ENCODE measurements at places on chromosomes 7 and 10.
A peak's percentile ranks its signal among the peaks of the same experiment; 100 is the strongest.

DNA sequence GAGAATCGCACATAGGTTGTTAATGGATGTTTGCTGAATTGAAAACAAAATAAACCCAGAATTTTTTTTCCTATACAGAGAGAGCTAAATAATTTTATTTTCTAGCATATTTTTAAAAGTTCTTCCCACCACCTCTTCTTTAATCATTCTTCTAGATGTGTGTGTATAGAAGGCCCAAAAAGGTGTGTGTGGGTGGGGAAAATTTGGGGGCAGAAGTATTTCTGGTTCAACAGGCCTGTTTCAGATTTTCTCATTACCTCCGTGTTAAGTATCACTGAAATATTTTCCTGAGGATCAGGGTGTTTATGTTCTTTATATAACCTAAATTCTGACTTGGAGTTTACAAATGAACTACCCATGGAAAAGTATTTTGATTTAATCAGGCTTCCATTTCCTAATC lies 144.2 kb upstream of the ZNF804B start:
- no peak for DNase-seq

DNA sequence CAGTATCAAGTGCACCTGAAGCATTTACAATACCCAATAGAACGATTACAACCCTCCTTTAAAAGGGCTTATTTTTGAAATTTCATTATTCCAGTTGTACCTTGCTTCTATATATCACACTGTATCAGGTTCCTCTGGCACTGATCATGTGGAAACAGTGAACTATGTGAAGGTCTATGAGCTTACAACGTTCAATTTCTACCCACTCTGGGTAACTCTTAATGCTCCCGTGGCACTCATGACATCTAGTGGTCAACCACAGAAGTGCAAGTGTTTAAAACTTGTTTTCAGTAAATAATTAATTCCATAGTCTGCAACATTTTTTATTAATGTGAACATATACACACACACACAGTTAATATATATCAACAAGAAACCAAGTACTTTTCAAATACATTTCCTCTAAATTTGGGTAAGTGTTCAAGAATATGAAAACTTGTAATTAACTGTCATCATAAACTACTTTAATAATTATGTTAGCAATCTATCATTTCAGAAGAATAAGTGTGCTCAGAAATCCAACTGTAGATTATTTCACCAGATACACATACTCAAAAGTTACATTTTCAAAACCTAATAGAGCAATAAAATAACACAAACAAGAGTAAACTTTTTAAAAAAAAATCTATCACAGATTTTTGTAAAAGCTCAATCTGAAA lies 61.0 kb downstream of the MPP7 start:
- peak; percentile 82 for DNase-seq

DNA sequence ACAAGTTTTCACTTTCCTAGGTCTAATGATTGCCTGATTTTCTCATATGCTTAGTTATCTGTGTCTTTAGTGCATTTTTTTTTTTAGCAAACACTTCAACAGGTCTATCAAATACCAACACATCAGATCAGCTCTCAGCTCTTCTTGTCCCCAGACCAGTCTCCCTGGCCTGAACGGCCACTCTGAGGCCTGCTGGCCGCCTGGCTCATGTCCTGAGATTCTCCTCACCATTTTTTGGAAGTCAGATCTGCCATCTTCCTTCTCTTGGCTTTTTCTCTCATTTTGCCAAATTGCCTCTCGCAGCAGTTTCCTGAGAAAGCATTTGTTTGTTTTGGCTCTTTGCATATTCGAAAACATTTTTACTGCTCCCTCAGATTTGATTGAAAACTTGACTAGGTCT lies 29.3 kb downstream of the PPP2R2D start:
- DNase-seq = no peak

DNA sequence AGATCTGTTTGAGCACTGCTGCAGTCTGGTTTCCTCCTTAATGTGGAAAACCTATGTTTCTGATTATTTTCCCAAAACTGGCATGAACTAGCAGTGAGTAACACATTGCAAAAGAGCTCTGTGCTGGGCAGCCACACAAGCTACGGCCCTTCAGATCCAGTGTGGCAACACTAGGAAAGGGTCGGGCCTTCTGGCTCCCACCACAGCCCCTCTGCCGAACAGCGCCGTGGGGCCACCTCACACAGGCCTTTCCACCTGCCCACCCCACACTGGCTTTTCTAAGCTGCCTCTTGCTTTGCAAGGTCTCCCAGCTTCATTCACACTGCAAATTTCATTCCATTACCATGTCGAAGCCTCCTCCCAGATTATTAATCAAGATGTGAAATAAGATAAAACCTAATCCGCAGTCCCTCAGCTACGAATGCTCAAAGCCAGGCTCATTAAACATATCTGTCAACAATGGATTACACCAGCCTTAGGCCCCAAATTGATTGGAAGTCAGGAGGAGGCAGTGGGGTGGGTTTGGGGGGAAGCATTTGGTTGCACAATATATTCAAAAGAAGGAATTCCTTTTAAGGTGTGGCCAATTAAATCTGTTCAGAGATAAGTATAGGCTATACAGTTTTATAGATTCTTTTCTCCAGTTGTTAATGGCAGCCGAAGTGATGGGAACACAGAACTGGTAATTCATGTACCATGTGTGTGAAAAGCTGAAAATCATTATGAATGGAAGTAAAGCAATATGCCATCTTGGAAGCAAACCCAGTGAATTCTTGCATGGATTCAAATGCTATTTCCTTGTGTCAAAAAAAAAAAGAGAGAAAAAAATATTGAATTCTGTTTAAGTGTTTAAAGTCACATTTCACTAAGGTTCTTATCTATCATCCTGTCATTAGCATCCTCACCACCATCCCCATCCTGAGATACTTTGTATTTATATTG lies 223.7 kb downstream of the MTERF1 start:
- no peak for DNase-seq

GRCh38 chr7:115491744-115492380 lies 538.7 kb downstream of the TFEC start:
- DNase-seq = no peak

DNA sequence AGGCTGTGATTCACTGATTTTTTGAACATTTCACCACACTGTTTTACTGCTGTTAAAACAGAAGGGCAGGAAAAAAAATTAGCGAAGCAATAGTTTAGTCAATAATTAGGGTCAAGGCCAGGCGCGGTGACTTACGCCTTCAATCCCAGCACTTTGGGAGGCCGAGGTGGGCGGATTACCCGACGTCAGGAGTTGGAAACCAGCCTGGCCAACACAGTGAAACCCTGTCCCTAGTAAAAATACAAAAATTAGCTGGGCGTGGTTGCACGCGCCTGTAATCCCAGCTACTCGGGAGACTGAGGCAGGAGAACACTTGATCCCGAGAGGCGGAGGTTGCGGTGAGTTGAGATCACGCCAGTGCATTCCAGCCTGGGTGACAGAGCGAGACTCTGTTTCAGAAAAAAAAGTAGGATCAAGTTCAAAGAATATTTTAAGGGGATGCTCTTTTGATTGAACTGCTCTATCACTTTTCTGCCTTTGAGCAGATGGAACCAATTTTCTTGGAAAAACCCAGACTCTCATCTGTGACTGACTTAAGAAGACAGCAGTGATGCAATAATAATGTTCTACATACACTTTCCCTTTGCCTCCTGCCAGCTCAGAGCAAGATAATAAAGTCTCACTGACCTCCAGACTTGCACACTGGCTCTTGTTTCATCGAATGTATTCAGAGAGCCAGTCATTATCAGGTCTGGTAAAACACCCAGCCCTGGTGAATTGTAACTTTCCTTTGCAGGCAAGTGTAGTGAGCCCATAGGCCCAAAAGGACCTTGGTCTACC lies 1.6 kb upstream of the PPA1 start:
- peak; percentile 8 for DNase-seq

- DNase-seq = no peak
These were observed 95.5 kb downstream of the DIP2C start for GRCh38 chr10:593901-594457.

DNA sequence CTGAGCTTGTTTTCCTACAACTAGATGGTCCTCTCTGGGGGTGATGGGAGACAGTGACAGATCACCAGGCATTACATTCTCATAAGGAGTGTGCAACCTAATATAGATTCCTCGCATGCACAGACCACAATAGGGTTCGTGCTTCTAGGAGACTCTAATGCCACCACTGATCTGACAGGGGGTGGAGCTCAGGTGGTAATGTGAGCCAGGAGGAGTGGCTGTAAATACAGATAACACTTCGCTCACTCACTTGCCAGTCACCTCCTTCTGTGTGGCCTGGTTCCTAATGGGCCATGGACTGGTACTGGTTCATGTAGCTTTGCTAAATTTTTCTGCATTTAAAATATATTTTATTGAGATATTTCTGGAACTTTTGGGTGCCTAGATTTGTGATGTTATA lies 202.3 kb upstream of the ZNF32 start:
- DNase-seq = no peak

- DNase-seq = no peak
These were observed 3.0 kb upstream of the FAM200A start for GRCh38 chr7:99554939-99555338.

GRCh38 chr10:101249171-101249581 lies 19.9 kb upstream of the LBX1 start:
- DNase-seq = no peak

- no peak for DNase-seq
These were observed 115.8 kb downstream of the PLXDC2 start for GRCh38 chr10:19931894-19932590.

DNA sequence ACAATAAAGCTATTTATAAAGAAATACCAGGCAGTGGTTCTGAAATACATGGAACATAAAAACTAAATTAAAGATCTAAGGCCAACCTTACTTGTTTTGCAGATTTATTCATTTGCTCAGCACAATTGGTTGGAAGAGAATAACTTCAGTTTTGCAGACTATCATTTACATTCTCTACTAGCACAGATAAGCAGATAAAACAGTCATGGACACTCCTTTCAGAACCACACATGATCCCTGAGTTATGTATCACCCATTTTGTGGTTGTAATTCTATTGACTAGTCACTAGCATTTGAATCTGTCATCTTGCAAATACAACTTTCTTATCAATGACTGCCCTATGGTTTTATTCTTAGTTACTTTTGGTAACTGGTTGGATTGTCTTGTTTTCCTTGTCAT lies 45.1 kb downstream of the PRKAR2B start:
- DNase-seq = no peak

GRCh38 chr10:103911021-103911459 lies 6.9 kb downstream of the STN1 start:
- DNase-seq = no peak

- DNase-seq = no peak
These were observed 18.6 kb downstream of the BLNK start for GRCh38 chr10:96252730-96253129.

DNA sequence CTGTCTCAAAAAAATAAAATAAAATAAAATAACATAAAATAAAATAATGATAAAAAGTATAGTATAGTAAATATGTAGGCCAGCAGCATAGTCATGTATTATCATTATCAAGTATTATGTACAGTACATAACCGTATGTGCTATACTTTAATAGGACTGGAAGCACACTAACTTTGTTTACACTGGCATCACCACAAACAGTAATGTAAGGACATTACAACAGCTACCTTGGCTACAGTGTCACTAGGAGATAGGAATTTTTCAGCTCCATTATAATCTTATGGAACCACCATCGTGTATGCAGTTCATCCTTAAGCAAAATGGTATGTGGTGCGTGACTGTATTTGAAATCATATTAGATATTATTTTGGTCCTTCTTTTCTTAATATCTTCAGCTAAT lies 1163.5 kb upstream of the LRRTM3 start:
- no peak for DNase-seq
